ENCODE measurements at places on chromosomes 2 and 18.

DNA sequence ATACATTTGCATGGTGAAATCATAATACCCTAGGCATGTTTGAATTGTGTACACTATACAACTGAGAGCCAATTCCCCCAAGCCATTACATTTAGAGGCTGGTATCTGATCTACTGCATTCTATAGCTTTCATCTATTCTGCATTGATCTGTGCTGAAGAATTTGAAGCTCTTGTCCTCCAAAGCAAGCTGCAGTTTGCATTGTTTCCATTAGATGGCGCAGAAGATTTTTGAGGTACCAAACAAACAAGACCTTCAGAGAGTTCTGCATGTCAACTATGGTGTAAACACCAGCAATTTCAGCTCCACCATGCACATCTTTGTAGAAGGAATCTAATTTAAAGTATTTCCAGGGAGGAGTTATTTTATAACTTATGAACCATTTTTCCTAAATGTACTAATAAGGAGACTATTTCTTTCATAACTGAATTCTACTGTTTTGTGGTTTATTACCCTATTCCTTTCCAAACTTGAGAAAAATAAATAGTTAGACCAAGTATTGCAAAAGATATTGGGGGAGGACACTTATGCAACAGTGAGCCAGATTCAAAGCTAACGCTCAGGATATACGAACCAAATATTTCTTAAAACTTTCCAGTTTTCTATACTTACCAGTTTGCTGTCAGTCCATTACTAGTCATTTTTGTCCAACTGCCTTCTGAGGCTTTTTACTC lies 761.8 kb upstream of the ACVR2A start:
- peak; percentile 34 for DNase-seq

DNA sequence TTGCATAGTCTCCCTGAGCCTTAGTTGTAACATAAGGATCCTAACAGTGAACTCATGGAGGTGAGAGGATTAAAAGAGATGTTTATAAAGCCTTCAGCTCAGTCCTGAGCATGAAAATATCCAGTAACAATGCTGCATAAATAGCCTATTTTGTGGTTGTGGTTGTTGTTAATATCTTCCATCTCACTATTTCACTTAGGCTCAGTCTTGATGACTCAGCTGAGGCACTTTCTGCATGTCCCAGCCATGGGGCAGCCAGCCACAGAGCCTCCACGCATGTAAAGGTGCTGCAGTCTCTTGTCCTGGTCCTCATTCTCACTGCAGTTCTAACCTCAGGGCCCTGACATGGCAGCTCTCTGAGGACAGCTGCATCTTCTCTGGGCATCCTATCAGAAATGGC lies 218.8 kb upstream of the PKDCC start:
- DNase-seq: no peak

GRCh38 chr2:10778724-10779115 lies 33.9 kb downstream of the PDIA6 start:
- no peak for DNase-seq

DNA sequence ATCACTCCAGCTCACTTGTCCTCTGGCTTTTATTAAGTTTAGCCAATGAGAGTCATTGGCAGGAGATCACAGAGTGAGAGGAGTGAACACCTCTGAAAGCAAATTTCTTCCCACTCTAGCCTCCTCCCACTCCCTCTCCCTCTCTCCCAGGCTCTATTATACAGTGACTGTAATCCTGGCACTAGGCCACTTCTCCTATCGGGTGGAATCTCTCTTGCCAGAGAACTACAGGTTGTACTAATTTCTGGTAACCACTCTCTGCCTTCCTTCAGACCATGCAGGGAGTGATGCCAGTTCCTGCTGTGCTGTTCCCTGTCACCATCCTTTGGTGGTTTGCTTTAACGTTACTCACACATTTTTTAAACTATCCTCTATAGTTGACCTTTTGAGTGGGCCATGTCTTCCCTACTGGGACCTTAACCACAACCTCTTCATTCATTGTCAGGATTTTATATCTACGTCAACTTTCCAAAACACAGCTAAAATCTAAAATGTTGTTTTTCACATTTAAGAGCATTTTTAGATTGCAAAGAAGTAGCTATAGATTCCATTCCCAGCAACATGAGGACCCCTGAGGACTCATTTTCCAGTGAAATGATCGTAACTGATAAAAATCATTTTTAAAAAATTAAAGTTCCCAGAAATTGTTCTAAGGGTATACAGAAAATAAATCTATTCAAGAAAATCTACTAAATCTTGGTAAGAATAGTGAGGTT lies 217.1 kb downstream of the MREG start:
- no peak for DNase-seq

- DNase-seq: no peak
Measured at GRCh38 chr2:234823877-234824376, 127.9 kb upstream of the SH3BP4 start.

DNA sequence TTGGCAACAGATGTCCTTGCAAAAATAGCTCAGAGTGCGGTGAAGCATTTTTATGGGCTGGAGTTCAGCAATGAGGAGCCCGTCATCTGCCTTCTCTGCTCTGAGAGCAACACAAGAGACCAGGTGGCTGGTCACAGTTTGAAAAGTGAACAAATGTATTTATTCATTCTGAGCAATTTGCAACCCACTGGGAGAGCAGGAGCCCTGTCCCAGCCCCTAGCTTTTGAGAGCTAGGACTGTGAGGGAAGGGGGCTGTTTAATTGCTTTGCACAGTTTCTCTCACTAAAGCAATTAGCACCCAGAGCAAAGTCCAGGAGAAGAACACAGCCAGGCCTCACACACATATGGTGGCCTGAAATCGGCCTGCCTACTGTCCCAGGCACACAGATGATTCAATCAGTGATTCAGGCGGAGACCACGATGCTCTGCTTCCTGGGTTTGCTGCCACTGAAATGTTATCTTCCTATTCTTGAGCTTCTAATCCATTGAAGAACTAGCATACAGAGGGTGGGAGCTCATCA lies 646.1 kb upstream of the ACVR2A start:
- DNase-seq: no peak

DNA sequence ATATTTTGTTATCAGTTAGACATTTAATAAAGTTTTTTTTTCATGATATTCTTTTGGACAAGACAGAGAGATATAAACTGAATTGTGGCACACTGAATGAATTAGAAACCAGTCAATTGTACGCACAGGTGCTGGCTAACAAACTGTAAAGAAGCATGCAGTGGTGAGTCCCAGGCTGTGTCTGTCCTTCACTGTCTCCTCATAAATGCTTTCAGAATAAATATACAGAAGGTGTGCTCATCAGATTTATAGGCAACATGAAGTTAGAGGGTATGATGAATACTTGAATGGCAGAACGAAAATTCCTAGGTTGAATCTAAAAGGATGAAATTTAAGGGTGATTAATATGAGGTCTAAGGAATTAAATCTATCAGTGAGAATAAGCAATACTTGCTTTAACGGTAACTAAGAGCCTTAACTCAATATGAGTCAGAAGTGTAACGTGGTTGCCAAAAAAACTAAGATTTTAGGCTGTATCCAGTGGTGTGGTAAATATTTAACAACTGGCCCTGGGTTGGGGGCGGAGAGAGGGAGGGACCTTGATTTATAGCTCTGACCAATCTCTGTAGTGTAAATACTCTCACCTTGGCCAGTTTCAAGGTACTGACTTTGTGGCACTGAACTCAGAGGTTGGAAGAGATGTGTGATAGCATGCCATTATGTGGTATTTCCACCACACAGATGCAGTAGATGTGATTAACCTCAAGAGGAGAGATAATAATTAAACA lies 41.9 kb upstream of the AAK1 start:
- DNase-seq: peak; percentile 14

DNA sequence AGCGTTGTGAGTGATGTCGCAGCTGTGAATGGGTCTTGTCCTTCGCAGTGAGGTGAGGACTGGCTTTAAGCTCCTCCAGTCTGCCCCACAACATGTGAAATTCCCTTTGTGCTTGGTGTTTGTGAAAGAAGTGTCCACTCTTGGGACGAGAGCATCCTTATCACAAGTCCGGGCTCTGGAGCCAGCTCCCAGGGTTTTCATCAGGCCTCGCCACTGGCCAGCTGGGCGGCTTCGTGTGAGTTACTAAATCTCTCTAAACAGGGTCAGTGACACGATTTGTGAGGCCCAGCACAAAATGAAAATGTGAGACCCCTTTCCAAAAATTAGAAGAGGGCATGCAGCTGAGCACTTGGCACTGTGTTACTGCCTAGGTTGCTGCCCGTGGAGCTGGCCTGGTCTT lies 115.9 kb downstream of the VAPA start:
- DNase-seq: no peak

- no peak for DNase-seq
Measured at GRCh38 chr18:8658858-8659485, 46.4 kb upstream of the MTCL1 start.

DNA sequence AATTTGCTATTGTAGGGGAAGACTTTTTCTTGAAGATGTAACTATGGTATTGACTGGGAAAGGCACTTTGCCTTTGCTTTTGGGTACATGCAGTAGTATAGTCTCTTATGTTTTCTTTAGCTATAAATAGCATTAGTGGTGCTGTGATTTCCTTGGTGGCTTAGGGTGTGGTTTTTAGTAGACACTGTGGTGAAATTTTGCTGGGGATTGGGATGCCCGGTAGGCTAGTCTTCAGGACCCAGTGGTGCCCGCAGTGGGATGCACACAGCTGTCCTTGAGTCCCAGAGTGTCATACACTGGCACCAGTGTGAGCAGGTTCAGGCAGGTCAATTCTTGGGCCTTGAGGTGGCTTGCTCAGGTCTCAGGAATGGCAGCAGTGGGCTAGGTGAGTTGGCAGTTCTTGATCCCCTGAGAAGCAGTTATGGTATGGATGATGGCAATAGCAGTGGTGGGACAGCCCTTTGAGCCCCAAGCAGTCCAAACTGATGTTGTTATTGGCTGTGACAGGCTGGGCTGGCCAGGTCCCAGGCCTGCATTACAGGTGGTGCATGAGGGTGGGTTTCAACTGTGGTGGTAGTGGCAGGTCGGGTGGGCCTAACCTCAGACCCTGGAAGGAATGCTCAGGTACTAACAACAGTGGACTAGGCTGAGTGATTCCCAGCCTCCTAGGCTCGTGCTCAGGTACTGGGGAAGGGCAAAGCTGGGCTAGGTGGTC lies 124.3 kb downstream of the XRCC5 start:
- no peak for DNase-seq

GRCh38 chr2:215967590-215968378 lies 45.6 kb downstream of the MREG start:
- DNase-seq: no peak
